ENCODE measurements at places on chromosomes 11 and 22. TPM values are rescaled to one million over a fixed set of nuclear protein-coding genes. Genes with fewer than 3 reads are reported as not detected.
A peak's percentile ranks its signal among the peaks of the same experiment; 100 is the strongest.

DNA sequence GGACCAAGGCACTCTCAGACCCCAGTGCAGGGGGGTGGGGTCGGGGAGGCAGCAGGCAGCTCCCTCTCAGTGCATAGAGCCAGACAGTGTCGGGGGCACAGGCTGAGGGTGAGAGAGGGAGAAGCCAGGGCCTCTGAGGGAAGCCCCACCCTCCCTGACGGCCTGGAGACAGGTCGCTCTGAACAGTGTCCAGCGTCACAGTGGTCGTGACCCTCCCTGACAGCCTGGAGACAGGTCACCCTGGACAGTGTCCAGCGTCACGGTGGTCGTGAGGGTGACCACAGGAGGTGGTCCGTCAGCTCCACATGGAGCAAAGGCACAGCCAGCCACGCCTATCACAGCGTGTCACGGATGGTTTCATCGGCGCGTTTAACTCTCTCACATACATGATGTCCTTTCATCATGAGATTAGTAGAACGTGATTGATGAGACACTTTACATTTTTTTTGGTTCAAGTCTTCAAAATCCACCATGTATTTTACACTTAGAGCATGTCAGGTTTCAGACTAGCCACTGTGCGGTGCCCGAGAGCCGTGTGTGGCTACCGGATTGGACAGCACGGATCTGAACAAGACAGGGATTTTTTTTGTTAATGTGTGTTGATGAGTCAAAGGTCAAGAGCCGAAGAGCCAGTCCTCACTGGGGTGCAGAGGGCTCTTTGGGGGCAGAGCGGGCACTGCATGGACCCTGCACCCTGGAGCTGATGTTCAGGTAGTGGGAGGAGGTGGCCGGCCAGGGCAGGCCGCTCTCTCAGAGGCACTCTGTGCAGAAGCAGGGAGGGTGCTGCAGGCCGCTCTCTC lies 23.9 kb upstream of the PANX2 start:
- DNase-seq = no peak

- peak; percentile 86 for DNase-seq
Observed at GRCh38 chr22:19730655-19731360, 7.5 kb downstream of the GP1BB start.

DNA sequence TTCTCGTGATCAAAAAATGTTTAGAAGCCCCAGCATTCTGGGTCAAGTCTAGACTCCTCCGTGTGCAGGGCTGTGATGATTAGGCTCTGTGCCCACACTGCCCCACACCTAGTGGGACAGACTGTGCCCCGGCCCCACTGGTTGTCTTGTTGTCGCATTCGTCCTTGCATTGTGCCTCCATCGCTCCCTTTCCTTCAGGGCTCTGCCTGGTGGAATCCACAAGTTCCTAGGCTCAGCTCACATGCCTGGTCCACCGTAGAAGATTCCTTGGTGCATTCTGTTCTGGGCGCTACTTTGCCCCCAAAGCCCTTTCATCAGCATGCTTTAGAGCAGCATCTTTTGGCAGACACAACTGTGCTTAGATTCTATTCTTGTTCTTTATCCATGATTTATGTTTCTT lies 23.5 kb upstream of the THY1 start:
- no peak for DNase-seq

GRCh38 chr11:44763121-44763820 lies 36.5 kb downstream of the TSPAN18 start:
- no peak for DNase-seq

GRCh38 chr22:50114221-50115021 lies 24.6 kb downstream of the MOV10L1 start:
- peak; percentile 34 for DNase-seq

DNA sequence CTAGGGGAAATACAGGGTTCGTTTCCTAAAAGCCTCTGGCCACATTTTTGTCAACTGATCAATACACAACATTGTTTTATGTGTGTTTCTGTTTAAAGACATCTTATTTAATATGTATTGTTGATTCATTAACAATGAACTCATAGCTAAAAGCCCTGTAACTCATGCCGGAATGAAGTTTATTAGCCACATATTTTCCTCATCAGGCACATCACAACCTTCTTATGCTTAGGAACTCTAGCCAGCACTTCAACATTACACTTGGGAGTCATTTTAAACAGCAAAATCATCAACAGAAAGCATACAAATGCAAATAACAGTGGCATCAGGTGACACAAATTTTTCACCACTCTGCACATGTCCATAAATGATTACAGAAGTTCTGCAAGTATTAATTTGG lies 15.1 kb upstream of the BLID start:
- no peak for DNase-seq

DNA sequence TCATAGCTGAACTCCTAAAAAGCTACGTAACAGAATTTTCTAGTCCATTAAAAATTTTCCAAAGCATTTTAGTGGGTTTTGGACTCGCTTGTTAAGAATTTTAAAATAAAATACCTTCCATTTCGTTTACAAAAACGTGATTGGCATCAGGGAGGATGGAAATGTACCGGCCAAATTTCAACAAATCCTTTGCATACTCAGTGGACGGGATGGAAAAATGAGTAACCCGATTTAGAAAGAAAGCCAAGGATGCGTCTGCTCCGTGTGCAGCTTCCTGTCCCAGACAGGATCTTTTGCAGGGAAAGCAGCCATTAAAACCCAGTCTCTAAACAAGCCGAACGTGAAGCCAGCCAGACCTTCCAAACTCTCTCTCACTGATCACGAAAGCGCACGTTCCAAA lies 15.6 kb downstream of the TMEM184B start:
- no peak for DNase-seq

DNA sequence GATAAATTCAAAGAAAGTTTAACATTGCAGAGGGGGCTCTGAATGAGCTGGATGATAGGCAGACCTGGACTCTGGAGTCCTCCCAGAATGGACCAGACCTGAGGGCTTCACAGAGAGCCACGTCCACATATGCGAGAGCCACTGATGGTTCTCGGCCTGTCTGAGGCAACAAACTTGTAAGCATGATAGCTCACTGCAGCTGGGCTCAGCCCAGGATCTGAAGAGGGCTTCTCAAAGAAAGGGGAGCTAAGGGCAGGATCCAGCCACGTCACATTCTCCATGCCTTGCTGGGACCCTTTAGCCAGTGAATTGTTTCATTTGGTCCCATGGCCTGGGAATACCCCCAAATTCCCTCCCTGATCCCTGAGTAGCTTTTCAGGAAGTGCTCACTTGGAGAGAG lies 98.9 kb downstream of the ATXN10 start:
- no peak for DNase-seq

- DNase-seq = no peak
Observed at GRCh38 chr22:36385491-36386350, 2.0 kb downstream of the MYH9 start.

- no peak for DNase-seq
Observed at GRCh38 chr11:45834298-45834756, 12.9 kb upstream of the CRY2 start.

DNA sequence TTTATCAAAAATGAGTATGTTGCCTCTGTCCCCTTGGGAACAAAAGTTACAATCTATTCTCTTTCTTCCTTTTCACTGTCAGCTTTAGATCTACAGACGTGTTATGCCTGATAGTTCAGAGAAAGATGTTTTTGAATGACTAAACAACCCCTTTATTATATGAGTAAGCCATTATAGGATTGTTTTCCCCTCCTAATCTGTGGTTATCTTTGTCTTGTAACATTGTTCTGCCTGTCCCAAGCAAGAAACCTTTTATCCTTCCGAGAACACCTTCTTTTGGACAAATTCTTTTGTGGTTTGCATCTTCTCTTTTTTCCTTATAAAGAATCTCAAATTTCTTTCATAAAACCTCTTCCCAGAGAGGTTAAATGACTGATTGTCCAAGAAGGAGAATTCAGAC lies 208.4 kb downstream of the DDX10 start:
- DNase-seq = no peak

DNA sequence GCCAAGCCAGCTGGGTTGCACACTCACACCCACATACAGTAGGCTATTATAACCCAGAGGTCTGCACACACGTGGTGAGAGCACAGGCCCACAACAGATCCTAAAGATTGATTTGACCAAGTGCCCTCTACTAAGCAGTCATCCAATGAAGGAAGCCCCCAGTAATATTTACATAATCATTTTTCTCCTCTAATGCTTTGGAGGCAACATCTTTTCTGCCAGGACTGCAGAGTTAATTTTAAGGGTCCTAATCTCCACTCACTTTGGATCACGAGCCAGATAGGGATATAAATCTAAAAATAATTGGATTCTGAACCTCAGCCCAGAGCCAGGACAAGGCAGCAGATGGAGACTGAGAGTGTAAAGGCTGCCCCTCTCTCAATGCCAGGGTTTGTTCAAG lies 49.1 kb upstream of the MTNR1B start:
- DNase-seq = no peak

- DNase-seq = no peak
Observed at GRCh38 chr22:30832407-30832987, 136.1 kb downstream of the MORC2 start.

GRCh38 chr11:6611092-6611962 lies 689 bp downstream of the TAF10 start:
- no peak for DNase-seq

DNA sequence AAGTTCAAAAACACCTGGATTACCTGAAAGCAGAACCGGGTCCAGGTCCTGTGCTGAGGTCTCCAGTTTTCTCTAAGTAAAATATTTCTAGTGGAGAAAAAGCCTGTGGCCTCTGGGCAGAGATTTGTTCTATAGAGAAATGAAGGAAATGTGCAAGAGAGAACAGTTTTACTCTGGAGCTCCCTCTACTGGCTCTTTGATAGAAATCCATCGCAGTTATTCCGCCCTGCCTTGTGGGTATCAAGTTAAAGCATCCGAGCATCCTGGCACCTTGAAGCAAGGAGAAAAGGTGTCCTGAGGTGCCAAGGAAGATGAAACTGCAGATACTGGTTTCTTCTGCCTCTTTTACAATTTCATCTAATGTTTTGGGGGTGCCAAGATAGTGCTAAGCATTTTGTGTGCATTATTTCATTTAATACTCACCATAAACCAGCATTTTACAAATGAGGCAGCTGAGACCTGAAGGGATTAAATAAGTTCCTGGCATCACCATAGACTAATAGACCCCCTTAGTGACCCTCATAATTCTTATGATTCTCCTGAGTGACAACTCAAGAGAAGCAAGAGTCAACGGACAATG lies 113.1 kb upstream of the HSD17B12 start:
- no peak for DNase-seq

- DNase-seq = no peak
Observed at GRCh38 chr11:130725421-130726233, 190.7 kb downstream of the SNX19 start.

DNA sequence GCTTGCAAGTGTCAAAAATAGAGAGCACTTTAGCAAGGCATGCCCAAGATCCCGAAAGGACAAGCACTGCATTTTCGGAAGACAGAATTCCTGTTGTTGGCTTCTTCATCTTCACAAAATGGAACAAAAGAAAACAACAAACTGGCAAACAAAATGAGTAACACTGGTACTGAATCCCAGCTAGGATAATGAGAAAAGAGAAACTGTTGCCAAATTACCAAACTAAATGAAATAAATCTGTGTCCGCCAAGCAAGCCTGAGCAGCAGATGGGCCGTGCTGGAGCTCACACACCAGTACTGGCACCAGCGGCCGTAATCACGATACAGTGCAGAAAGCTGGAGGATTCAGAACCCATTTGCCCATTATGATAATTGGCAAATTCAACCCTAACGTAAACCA lies 30.6 kb downstream of the TUB start:
- DNase-seq = no peak

DNA sequence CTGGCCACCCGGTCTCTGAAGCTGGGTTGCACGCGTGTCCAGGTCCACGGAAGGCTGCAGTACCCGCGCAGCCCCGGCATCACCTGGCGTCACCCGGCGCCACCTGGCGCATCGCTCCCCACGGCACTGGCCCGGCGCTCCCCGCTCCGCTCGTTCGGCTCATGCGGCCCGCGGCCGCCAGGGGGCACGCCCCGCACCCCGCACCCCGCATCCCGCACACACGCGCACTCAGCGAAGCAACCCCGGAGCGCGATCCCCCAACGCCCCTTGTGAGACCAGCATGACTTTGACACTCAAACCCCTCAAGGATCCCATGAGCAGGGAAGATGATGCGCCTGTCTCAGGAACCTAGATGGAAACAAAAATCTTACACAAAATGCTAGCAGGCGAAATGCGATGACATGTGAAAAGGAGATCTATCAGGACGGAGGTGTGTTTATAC lies 11.9 kb downstream of the B3GNT6 start:
- DNase-seq = no peak

DNA sequence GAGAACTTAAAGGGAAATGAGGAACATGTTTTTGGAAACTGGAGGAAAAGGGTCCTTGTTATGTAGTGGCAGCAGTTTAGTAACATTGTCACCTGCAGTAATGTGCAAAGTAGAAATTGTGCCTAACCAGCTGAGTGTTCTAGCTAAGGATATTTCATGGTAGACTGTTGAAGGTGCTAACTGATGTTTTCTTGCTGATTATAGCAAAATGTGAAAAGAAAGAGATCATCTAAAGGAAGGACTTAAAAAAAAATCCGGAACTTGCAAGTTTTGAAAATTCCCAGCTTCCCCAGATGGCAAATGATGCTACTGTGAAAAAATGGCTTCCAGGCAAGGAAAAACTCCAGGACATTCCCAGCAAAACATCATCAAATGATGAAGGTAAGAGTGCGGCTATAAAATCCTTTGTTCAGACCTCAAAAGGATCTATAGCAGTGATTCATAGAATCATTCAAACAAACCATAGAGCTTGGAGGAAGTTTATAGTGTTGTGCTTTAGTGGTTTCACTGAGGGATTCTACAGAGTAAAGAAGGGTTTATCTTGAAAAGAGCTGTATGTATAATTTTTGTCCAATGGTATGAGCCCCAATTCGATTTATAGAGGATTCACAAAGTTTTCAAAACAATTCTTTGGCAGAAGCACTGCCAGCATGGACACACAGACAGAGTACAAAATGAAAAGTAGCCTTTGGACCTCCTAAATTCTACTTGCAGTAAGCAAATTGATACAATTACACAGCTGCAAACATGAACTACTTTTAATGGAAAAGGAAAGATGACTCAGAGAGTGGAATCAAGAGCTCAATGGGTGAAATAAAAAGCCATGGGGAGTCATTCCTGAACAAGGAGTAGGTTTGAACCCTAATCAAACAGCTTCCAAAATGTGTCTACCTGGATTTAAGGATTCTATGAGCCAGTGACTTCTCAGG lies 4.3 kb upstream of the TRIM44 start:
- no peak for DNase-seq

The ANO1 gene
- 75.5 TPM for total RNA-seq

The PARVG gene
- total RNA-seq = 13.5 TPM

The TUBA8 gene
- 2.6 TPM for total RNA-seq

The DTX4 gene
- 126 TPM for total RNA-seq

The SLC22A6 gene
- not detected for total RNA-seq

The APOL4 gene
- 34.4 TPM for total RNA-seq

The ANO9 gene
- total RNA-seq = 17.9 TPM

The GLB1L2 gene
- total RNA-seq = 11.1 TPM

The OR52N4 gene
- total RNA-seq = 0.75 TPM

The LINC01488 gene
- total RNA-seq = not detected

The EXPH5 gene
- total RNA-seq = 19.5 TPM
